ENCODE measurements at places on chromosomes 6 and 20.

DNA sequence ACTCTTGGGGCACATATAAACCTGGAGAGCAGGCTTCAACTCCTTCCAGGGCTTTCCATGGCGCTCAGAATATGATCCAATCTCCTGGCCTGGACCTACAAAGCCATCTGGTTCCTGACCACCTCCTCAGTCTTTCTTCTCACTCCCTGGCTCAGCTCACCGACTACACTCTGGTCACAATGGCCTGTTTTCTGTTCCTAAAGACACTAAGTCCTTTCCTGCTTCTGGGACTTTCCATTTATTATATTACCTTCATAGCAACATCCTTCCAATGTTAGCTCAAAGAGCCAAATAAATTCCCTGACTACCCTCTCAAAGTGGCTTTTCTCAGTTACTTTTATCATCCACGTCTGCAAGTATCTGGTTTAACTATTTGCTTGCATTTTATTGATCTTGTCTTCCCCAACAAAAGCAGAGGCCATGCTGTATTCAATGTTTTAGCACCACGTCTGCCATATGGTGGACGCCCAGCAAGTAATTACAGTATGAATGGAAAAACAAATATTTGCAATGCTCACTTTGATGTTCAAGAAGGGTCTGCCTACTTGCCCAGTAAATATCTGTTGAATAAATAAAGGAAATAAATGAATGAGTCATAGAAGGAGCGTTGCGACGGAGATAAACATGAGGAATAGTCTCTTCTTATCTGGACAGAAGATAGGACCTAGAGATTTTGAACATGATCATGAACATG, 328.4 kb downstream of the ESR1 start:
- DNase-seq, result no peak

- DNase-seq, result no peak
Measured at GRCh38 chr20:51871943-51872342, 69.6 kb upstream of the SALL4 start.

DNA sequence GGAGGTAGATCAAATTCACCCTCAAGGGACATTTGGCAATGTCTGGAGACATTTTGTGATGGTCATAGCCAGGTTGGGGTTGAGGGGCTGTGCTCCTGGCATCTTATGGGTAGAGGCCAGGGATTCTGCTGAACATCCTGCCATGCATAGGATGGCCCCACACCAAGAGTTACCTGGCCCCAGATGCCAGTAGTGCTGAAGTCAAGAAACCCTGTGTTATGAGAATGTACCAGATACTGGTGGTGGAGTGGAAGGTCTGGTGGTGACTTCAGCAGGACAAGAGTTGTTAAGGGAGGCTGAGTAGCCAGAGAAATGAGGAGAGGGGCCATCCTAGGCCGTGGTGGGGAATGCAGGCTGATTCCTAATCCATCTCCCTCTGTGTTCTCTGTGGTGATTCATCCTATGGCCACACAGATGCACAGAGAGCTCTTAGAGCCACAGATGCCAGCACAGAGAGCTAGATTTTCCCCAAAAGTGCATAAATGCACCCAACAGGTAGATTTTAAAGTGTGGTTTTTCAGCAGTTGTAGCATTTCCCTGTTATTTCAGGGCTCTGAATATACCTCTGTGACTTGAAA, 43.6 kb downstream of the CDYL start:
- no peak for DNase-seq

DNA sequence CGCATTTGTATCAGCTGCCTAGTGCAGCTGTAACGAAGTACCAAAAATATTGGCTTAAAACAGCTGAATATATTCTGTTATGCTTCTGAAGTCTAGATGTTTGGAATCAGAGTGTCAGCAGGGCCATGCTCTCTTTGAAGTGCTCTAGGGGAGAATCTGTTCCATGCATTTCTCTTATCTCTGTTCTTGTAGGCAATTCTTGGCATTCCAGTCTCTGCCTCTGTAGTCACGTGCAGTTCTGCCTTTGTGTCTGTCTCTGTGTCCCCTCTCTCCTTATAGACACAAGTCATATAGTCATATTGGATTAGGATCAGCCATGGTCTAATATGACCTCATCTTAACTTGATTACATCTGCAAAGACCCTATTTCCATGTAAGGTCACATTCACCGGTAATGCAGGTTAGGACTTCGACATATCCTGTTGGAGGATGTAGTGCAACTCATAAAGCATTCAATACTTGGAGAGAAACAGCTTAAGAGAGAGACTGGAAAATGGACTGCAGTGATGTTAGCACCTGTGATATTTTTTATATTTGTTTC, 18.6 kb downstream of the FAM83B start:
- DNase-seq, result no peak

DNA sequence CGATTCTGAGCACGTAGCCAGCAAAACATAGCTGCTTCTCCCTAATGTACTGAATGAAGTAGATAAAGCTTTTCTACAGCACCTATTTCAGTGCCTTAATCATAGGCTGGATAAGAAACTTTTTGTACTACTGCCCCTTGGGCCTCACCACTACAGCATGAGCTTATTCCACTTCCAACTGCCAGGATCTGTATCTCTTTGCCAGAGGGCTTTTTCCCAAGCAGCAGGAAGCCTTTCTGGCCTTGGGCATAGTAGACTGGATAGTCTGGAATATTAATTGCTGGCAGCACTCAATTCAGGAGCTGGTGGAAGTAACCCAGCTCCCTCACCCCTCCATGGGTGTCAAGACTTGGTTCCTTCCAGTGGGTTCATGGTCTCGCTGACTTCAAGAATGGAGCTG, 43.6 kb downstream of the ANKEF1 start:
- no peak for DNase-seq

- DNase-seq, result no peak
Measured at GRCh38 chr6:71072508-71072907, 115.6 kb upstream of the B3GAT2 start.

DNA sequence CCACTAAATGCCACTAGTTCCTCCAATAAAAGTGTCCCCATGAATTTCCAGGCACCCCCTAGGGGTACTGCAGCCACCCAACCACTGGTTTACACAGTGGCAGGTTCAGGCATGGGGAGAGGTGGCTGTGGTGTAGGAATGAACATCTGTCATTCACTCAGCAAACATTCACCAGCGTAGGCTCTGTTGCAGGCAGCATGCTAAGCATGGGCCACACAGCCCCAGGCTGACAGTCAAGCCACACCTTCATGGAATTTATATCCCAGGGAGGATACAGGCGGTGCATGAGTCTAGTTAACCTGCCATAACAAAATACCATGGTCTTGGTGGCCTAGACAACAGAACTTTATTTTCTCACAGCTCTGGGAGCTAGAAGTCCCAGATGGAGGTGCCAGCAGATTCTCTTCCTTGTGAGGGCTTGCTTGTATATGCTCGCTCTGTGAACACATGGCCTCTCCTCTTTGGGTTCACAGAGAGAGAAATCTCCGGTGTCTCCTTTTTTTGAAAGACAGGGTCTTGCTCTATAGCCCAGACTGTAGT, 135.7 kb downstream of the EYA2 start:
- no peak for DNase-seq

GRCh38 chr20:1897965-1898464, 2.8 kb downstream of the SIRPA start:
- DNase-seq, result no peak

GRCh38 chr20:46423882-46424482, 17.6 kb upstream of the ELMO2 start:
- DNase-seq, result no peak

- DNase-seq, result peak; percentile 69
Measured at GRCh38 chr6:45419571-45420082, 41.9 kb upstream of the SUPT3H start.

DNA sequence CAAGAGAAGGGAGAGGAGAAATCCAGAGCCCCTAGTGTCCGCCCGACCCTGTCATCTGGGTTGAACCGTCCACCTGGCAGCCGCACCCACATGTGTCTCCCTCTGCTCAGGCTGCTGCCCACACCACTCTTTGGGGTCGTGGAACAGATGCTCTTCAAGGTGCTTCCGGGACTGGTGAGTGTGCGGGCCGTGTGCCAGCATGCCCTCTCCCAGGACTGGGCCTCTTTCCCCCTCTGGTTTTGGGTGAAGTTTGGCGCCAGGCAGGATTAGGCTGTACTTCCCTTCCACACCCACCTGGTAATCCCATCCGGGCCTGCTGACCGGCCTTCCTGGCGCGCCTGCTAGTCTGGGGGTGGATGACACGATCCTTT, 7.9 kb downstream of the BPIFB3 start:
- DNase-seq, result no peak

DNA sequence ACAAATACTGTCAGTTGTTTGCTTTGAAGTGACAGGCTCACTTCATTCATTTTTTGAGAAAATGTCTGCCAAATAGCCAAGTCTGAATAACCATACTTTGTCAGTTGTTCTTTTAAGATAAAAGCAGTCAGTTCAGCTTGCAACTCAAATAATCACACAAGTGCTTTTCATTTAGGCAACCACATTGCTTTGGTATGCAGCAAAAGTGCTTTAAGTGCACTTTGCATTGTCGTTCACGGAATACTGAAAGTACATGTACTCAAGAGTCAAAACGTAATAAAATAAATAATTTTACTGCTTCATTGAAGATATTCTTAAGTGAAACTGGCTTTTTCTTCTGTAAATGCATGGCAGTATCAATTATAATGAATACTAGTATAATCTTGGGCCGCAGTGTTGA, 107.2 kb downstream of the MMS22L start:
- DNase-seq, result no peak

DNA sequence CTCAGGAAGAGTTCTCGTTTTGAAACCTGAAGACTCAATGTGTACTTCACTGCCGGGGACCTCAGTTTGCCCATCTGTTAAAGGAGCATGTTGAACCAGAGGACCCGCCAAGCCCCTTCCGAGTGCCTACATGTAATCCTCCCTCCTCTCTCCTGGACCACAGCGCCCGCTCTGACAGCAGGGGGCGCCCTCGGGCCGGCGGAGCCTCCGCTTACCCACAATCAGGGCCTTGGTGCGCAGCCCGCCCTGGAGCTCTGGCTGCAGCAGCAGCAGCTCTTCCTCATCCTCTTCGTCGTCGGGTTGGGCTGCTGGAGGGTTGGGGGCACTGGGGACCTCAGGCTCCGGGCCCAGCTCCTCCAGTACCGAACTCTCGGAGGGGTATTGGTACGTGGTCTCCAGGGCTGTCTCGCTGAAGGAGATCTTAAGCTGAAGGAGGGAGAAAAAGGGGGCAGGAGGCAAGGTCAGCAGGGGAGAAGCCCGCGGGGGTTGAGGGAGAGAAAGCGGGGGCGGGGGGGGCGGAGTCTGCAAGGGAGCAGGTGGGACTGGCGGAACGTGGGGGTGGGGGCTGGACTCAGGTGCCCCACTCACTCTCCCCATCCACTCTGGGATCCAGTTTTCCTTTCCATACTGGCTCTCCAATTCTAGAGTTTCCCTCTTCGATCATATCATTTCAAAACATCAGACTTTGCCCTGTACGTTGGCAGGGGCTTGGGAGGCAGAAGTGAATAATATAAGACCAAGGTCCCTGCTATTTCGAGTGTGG, 6.3 kb upstream of the DHX16 start:
- DNase-seq, result peak; percentile 73

DNA sequence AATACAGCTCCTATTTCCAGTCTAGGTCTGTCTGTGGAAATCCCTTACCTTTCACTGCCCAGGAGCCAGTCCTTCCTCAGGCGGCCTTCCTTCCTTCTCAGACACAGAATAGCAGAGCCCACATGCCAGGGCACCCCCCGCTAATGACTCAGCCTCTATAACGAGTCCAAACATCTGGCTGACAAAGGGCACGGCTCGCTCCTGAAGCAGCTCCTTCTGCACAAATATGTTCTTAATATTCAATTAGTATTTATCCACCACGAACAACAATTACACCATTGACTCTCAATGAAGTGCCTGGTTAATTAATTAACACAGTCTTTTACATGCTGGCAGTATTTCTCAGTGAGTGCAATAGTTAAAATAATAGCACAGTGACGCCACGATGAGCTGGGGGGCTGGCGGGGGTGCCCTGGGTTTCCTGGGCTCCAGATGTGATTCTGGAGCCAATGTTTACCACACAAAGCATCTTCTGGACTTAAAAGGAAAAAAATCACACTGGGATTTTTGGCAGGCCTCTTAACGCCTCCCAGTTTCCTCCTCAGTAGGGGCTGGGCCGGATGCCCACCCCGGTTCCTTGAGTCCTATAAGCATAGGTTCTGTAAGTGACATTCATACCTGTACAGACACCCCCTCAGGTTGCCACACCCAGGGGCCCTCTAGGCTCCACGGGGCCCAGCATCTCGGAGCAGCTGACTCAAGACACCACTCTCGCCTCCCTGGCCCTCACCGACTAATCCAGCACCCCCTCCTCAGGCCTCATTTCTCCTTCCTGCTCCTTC, 158.6 kb upstream of the MLN start:
- no peak for DNase-seq

DNA sequence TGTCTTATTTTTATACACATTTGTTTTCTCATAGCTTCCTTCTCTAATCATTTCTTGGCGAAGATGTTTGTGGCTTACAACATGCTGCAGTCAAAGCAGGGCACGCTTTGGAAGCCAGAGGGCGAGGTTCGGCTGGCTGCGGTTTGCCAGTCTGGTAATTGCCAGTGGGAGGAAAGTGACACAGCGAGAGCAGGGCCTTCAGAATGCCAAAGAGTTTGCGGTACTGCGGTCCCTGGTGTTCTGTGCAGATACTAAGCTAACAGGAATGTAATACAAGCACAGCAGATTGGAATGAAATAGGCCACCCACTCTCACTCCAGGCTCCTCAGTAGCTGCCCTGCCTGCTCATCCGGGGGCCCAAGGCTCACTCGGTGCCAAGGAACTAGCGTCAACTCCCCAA, 58.7 kb upstream of the TGM3 start:
- no peak for DNase-seq

- DNase-seq, result no peak
Measured at GRCh38 chr20:44641325-44641724, 10.2 kb downstream of the ADA start.

DNA sequence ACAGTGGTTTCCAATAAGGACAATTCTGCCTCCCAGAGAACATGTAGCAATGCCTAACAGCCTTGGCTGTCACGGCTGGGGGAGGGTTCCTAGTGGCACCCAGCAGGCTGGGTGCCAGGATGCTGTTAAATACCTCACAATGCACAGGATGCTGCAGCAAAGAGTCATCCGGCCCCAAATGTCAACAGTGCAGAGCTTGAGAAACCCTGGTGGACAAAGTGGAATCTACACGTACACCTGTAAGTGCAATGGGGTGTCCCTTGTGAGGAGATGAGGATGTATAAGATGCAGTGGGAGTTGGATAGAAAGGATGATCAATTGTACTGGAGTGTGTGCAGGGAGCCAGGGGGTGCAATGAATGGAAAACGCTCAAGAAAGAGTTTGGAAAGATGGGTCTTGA, 142.4 kb downstream of the FNDC1 start:
- no peak for DNase-seq
